ENCODE measurements at places on chromosomes 12 and 14.

DNA sequence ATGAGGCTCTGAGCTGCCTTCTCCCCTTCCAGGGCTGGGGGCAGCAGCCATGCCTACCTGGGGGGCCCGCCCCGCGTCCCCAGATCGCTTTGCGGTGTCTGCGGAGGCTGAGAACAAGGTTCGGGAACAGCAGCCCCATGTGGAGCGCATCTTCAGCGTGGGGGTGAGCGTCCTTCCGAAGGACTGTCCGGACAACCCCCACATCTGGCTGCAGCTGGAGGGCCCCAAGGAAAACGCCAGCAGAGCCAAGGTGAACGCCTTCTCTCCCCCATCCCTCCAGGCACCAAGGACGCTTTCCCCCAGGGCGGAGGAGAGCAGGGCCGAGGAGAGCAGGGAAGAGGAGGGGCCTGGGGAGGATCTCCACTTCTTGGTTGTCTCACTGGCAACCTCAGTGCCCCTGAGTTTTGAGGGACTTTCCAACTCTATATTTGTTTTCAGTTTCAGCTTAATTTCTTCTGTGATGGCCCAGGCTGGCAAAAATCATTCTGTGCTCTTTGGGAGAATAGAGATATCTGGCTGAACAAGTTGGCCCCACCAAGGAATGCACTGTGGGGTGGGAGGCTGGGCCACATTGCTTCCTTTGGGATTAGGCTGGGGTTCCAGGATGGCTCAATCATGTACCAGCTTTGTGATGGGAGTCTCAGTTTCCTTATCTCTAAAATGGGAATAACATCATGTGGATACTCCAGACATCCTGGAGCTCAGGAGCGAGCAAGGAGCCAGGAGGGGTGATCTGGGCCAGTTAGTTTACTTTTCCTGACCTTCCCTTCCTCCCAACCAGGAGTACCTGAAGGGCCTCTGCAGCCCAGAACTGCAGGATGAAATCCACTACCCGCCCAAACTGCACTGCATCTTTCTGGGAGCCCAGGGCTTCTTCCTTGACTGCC is 1.2 kb downstream of the KHNYN start:
- DNase-seq, result peak; percentile 57

DNA sequence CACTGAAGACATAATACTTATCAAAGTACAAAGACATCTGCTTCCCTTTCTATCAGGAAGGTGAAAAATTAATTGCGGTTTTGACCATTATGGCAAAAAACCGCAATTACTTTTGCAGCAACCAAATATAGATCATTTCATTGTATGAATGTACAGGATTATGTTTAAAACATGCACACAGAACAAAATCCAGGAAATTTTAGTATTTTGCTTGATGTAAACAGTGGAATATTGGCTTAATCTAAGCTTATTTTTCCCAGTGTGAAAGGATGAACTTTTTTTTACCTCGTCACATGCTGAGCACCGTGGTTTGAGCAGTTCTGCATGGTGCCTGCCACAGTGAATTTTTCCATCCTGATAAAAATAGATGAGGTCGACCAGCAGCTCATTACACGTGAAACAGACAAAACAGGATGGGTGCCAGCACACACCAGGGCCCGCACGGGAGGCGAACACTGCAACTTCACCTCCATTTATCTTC is 121.2 kb downstream of the PRICKLE1 start:
- no peak for DNase-seq

GRCh38 chr12:130299574-130299973 is 38.1 kb upstream of the PIWIL1 start:
- DNase-seq, result no peak

- no peak for DNase-seq
Observed at GRCh38 chr14:64724578-64724930, 20.3 kb downstream of the PLEKHG3 start.

DNA sequence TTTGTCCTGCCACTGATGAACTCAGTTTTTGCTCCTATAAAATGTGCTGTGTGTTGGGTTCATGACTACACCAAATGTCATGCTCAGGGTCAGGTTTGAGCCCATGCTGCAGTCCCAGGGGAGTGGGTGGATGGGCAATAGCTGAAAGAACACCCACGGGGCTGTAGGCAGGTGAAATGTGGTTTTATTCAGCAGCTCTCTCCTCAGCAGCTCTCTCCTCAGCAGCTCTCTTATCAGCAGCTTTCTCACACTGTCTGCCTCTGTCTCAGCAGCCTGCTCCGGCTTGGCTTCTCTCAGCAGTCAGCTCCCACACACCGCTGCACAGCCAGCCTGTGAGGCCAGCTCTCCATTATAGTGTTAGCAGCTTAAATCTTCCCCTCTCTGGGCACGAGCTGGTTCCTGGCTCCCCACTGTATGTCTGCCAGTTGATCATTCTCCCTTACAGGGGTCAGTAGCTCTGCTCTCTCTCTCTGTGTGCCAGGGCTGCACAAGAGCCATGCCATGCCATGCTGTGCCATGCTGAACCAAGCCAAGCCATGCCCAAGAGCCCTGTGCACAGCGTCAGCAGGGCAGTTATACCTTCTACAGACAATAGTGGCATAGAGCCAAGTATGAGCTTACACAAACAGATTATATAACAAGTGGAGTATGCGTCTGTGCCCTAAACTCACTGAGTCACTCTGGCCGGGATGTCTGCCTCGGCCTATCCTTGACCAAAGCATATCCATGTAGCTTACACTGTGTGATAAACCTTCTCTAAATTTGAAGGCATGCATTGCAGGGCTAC is 303.3 kb upstream of the TMPO start:
- DNase-seq, result no peak

- no peak for DNase-seq
Observed at GRCh38 chr12:114817571-114818425, 133.8 kb upstream of the TBX3 start.

DNA sequence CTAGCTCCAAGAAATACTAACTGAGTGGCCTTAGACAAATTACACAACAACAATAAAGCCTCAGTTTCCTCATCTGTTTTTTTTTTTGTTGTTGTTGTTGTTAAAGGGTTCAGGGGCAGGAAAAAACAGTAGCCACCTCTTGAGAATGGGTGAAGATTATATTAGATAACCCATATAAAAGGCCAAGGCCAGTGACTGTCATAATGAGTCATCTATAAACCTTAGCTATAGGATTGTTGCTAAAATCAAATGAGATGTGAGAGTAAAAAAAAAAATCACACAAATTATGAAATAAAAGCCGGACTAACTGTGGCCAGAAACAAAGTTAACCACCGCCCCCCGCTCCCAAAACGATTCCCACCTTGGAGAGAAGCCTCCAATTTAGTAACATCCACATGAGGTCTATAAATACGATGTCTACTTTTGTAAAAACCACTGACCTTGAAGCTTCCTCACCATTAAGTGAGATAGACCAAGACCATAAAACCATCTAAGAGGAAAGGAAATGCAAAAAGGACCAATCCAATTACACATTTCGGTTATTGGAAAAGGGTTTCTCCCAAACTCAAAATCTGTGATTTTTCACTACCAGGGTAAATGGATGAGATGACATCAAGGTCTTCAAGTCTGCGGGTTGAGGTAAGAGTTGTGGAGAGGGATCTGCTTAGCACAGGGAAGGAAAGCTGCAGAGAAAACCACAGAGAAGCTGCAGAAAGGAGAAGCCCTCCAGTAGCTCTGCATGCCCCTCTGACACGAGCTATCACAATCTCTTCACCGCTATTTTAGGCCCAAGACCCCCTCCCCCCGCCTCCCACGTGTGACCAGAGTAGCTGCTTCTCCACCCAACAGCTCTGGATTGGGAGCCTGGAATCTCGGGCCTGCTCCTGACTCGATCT is 1.0 kb downstream of the NAA25 start:
- no peak for DNase-seq

DNA sequence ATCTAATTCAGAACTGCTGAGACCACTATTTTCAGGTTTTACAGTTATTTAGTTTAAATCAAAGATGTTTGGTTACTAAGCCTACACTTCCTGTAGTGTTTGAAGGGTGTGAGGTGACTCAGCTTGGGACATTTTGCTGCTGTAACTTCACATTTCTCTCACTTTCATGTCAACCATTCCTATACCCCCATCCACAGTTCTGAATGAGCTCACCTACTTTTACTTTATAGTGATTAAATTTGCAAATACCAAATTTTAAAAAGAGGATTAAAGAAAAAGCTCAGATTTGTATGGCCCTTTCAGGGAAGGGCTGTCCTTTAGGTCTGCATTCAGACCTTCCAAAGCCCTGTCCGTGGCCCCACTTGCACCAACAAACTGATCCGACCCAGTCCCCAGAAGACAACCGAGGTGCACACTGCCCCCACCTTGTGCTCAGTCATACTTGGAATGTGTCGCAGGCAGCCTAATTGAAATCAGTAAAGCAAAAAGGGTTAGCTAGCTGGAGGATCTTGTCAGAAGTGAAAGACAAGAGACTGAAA is 174.4 kb downstream of the MON2 start:
- peak; percentile 78 for DNase-seq

DNA sequence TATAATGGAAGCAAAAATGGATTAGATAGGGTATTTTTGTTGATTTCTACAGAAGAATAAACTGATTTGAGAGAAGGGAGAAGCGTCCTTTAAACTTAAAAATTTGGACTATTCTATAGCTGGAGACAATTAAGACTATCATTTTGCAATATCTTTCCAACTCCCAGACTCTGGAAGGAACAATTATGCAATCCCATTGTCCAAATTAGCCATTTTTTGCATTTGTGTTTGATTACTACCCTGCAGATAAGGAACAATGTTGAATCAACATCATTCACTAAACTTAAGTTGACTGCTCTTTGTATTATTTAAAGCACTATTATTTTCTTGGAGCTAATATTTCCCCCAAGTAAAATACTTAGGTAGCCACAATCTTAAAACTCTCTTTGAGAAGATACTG is 34.8 kb upstream of the SELPLG start:
- DNase-seq, result no peak

GRCh38 chr12:46578190-46578982 is 205.8 kb upstream of the SLC38A2 start:
- no peak for DNase-seq

GRCh38 chr14:32169191-32169590 is 32.7 kb upstream of the RNU6-7 start:
- DNase-seq, result no peak

- no peak for DNase-seq
Observed at GRCh38 chr12:44748950-44749468, 127.1 kb downstream of the NELL2 start.

DNA sequence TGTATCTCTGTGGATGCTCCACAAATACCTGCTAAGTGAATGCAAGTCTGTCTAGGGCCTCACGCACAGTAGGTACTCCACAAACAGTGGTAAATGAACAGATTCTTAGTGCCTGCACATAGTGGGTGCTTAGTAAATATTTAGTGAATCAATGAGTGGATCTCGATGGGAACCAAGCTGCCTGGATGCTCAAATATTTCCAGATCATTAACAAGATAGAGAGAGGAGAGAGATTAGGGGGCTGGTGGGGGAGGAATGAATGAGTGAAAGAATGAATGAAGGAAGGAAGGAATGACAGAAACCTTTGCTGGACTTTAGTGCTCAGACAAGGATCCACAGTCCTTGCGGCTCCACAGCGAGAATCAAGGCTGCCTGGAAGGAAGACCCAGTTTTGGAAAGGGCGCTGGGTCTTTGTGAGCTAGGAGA is 118.2 kb downstream of the SCARB1 start:
- no peak for DNase-seq

GRCh38 chr14:49900973-49901372 is 8.1 kb downstream of the ARF6 start:
- no peak for DNase-seq

GRCh38 chr12:132116709-132117557 is 27.2 kb downstream of the DDX51 start:
- DNase-seq, result no peak

- no peak for DNase-seq
Observed at GRCh38 chr12:3061059-3061458, 16.1 kb upstream of the TSPAN9 start.

DNA sequence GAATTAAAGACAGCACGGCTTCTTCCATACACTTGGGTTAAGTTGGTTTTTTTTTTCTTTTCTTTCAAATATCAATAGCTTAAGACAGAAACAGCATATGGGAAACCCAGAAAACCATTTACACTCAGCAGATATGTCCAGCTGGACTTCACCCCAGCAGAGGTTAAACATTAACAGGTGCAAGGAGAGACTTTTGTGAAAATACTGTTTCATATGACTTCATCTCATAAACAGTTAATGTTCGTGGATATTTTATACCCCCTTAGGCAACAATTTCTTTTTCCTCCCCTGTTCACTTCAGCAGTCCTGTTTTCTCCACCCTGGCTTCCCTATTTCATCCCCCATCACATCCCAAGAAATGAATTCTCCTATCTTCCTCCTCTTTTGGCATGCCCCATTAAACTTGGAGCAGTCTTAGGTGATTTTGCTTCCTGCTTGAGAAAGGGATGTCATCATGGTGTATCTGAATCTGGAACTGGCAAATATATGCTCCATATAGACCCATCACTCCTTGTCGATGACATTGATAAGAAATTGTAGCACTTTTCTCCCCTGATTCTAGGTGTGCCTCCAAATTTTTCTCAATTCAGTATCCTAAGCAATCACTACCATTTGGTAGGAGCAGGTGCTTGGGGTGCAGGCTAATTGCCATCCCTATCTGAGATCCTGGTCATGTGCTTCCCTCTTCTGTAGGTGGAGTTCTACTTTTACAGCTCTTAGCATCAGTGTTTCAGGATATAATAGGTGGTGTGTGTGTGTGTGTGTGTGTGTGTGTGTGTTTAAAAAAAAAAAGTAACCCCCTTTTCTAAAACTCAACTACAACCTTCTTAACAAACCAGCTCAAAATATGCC is 67.9 kb downstream of the BMP4 start:
- no peak for DNase-seq

DNA sequence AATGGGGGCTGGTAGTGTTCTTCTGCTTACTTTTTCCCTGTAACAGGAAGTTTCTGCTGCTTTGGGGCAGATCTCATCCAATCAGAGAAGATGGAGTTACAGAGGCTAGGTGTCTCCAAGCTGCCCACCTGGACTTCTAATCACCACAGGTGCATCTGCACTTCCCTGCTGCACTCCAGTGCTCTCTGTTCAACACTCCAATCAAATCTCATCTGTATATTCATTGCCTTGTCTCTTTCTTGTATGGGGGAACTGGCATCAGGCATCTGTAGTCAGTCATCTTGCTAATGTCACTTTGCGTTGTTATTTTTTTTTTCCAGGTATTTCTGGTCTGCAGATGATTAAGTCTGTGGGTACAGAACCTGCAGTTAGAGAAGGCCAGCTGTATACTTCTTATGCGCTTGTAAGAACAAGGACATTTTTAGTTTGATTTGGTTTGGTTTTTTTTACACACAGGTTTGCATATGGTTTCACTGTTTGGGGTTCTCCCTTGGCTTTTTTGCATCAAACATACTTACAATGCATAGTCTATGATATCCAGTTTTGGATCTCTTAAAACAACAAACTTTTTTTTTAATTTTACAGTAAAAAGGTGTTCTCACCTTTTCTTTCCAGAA is 116.0 kb downstream of the METTL25 start:
- DNase-seq, result no peak

GRCh38 chr14:22837114-22837749 is 847 bp downstream of the MMP14 start:
- DNase-seq, result no peak

GRCh38 chr12:99039367-99040120 is 394.5 kb downstream of the APAF1 start:
- DNase-seq, result no peak

GRCh38 chr12:26853303-26854030 is 20.5 kb upstream of the ITPR2 start:
- DNase-seq, result peak; percentile 35
